ENCODE measurements at places on chromosomes 3 and 15.

DNA sequence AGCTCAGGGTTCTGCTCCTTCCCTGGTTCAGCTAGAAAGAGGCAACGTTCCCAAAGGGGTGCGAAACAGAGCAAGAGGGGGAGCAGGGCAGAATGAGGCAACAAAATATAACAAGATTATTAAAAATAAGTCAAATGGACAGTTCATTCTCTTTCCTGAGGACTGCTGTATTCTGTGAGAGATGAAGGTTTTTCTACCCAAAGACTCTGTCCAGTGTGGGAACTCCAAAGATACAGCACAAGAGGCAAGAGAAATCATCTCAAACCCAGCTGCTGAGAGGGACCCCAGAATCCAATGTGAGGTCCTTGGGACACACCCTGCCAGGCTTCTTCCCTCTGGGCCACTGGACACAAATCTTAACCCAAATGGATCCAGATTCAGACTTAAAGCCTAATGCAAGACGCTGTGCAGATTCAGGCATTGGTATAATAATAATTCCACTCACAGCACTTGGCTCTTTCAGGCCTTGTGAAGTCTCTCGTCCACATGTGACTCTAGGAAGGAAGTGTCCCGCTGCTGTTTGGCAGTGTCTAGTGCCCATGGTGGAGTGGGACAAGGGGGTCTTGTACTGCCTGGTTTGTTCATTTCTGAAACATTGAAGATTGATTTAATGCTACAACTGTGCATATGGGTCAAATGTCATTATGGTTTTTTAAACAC is 14.5 kb upstream of the ARHGAP31 start:
- DNase-seq: no peak

DNA sequence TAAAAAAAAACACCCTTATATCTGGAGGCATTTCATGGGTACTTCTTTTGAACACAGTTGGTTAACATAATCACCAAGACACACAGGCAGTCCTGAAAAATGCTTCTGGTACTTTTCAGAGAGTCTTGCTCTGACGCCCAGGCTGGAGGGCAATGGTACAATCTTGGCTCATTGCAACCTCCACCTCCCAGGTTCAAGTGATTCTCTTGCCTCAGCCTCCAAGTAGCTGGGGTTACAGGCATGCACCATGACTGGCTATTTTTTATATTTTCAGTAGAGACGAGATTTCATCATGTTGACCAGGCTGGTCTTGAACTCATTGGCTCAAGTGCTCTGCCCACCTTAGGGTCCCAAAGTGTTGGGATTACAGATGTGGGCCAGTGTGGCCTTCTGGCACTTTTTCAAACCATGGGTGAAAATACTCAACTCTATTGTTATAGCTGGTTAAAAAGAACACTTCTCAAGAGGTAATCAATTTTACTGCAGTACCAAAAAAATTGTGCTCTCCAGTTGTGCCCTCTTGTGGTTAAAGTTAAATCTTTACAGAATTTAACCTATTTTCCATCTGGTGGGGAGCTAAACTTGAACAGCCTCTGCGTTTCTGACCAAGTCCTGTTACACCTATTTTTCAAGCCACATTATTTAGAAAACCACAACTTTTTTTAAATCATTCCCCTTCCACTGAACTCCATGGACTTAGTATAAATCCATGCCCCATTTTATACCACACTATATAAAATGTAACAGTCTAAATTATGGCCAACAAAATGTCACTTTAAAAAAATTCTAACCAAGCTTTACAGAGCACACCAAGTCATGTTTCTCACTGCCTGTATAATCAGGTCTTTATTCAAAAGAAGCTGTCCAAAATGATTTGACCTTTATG is 1.2 kb upstream of the SNAPC5 start:
- DNase-seq: no peak

DNA sequence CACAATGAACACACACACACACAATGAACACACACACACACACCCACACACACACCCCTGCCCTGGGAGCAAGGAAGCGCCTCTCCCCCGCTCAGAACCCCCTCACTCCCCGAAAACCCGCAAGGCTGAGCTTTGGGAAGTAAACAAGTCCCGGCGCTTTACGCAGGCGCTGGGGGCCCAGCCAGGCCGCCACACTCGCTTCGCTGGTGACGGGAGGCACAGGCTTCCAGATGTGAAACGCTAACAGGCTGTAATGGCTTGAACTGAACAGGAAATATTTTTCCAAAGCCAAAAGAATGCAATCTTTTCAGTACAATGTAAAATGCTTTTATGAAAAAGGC is 122.7 kb upstream of the IGF1R start:
- DNase-seq: no peak

GRCh38 chr15:69653306-69653705 is 200.7 kb downstream of the RPLP1 start:
- no peak for DNase-seq

- no peak for DNase-seq
These were observed 62.6 kb upstream of the ETV5 start for GRCh38 chr3:186171521-186171920.

GRCh38 chr3:182078316-182078715 is 366.6 kb downstream of the SOX2 start:
- DNase-seq: no peak

- no peak for DNase-seq
These were observed 12.9 kb downstream of the CRABP1 start for GRCh38 chr15:78353093-78353492.

DNA sequence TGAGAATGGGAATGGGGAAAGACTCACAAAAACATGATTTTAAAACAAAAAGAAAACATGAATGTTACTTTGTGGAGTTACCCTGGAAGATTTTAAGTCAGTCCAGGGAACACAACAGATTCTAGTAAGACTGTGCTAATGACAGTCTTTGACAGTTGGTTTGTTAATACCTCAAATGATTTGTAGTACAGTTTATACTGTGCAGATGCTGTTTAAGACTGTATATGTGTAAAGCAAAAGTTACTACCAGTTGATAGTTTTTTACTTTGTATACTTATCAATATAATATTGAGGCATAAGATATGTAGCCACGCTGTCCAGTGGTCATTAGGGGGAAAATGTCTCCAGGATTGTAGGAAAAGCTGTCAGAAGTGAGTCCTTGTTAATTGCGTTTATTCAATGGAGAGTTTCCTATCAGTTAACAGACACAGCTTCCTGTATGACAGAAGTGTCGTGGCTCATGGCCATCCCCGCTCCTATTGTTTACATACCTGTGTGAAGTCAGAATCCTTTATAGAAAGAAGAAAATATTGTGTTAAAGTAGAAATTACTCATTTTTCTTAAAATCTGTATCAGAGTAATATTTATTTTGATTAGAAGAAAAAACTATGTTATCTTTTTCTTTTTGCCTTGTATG is 36.0 kb downstream of the NKIRAS1 start:
- DNase-seq: no peak

GRCh38 chr15:45473068-45473467 is 49.5 kb downstream of the SLC30A4 start:
- no peak for DNase-seq

- DNase-seq: no peak
These were observed 134.7 kb downstream of the THSD4 start for GRCh38 chr15:71249986-71250385.

GRCh38 chr3:64551697-64552096 is 136.1 kb downstream of the ADAMTS9 start:
- no peak for DNase-seq

DNA sequence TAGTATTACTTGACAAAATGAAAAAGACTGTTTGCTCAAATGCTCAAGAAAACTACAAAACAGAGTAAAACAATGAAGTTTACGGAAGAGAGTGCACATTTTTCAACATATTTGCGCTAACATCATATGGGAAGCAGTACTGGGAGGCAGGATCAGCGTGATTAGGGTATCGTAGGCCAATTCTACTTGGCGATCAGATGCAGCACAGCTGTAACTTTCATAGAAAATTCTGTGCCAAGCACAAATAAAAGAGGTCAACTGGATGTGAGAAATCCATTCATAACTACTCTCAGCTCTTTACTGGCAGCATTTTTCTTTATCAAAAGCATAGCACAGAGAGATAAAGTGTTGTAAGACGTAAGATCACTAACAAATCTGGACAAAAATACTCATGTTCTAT is 1196.3 kb upstream of the GBE1 start:
- no peak for DNase-seq

- no peak for DNase-seq
These were observed 124.4 kb upstream of the P2RY1 start for GRCh38 chr3:152710549-152710948.
